GF-D8 (cell line): ENCODE measurements at places on chromosomes 7 and 10.

DNA sequence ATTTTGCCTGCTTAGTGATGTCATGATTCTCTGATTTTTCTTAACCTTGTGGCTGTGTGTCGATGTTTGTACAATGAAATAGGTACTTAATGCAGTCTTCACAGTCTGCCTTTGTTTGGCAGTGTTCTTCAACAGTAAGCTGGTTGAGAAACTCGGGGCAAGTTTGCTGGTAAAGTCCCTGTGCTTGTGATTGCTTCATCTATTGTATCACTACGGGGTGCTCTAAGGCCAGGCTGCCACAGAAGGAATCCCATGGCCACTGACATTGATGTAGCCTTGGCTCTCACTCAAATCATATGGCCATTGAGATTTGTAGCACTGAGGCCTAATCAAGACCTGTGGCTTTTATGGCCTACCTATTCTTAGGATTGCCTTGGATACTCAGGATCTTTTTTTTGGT is 33.5 kb upstream of the PRSS37 start:
- DNase-seq: peak; percentile 19

GRCh38 chr10:46218921-46219320 is 67.9 kb upstream of the ANTXRL start:
- peak; percentile 15 for DNase-seq

DNA sequence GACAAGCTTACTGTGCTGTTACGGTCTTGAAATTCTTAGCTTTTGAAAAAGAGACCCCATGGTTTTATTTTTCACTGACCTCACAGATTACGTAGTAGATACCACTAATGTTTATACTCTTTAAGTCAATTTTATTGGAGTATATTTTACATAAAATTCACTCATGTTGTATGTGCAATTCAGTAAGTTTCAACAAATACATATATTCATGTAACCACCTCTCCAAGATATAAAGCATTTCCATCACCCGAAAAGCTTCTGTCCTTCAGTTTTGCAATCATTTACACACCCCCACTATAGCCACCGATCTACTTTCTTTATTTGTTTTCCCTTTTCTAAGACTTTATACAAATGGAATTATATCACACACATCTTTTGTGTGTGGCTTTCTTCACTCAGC is 199.2 kb downstream of the PHF14 start:
- no peak for DNase-seq

GRCh38 chr10:37710831-37711616 is 146.4 kb downstream of the ZNF248 start:
- DNase-seq: no peak

DNA sequence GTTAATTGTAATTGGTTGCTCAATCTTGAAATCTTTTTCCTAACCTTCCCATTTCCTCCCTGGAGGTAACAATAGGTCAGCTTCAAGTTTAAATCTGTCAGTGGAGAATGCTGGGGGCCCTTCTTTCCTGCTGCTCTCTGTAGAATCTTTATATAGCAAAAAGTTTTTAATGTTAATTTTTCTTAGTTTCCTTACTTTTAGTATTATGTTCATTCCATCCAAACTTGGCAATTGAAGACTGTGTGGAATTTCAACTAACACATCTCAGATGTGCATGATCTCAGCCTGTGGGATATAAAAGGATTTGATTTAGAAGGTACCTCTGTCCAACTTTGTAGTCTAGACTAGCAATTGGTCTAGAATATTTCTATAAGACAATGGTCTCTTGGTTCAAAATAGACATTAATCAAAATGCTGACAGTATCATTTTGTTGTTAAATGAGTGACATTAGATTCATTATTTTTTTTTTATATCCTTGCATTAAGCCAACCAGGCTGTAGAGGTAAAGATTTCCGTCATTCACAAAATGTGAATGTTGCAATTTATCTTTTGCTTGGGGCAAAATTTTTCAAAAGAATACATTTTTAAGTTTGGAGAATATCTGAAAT is 100.4 kb upstream of the SEMA3A start:
- no peak for DNase-seq

GRCh38 chr10:22684699-22685098 is 29.7 kb downstream of the PIP4K2A start:
- DNase-seq: no peak
